Activated effector memory CD4-positive, alpha-beta T cell treated with Interleukin-2 at 50 U/mL for 16 hours (primary cell): ENCODE measurements at places on chromosomes 13 and 19.

- DNase-seq: no peak
These were observed 264.0 kb downstream of the TBC1D4 start for GRCh38 chr13:75217949-75218348.

GRCh38 chr13:97307882-97308624, 85.9 kb downstream of the MBNL2 start:
- DNase-seq: no peak

- DNase-seq: no peak
These were observed 226.6 kb downstream of the PCCA start for GRCh38 chr13:100315522-100315921.

- DNase-seq: no peak
These were observed 251.0 kb downstream of the KLF12 start for GRCh38 chr13:73883162-73883561.

DNA sequence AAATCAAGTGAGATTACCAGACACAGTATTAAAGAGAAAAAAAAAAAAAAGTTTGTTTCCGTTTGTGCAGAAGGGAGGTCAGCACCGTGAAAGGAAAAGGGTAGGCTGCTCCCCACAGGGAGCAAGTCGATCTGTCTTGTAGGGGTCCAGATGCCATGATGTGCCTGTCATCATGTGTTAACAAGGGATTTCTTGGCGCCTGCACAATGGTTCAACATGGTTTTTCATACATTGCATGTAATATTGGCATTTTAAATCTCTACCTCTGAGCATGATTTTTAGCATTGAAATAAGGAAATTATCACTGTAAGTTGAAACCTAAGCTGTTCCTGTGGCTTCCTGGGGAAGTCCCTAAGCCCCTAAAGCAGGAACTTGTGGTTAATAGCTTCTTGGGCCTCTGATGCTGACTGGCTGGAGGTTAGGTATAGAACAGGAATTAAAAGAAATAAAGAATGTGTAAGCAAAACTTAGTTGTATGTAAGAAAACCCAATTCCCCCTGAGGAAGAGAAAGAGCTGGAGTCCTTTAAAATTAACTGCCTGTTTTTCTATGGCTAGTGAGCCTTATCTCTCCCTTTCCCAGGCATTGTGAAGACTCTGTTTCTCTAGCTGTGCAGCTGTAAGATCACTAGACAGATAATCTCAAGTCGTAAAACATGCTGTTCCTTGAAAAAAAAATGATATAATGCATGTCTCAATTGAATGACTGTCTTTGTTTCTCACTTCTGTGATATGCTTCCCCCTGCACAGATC, 7.4 kb upstream of the FCGBP start:
- peak; percentile 31 for DNase-seq

GRCh38 chr13:113783966-113784644, 25.1 kb downstream of the TMEM255B start:
- no peak for DNase-seq

DNA sequence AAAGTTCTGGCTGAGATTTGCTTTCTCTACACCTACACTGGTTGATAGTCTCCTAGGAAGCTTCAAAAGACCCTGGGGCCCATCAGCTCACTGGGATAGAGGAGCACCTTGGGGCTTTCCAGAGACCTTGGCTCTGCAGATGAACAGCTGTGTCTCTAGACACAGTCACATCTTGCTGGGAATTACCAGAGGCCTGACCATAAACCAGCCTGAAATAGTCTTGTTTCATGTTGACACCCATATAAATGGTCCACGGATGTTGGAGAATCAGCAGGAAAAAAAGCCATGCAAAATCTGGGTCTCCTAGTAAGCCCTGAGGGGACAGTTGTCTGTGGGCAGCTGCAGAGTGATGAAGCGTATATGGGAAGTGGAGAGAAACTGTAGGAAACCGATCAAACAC, 207.6 kb downstream of the DNAJC15 start:
- no peak for DNase-seq

DNA sequence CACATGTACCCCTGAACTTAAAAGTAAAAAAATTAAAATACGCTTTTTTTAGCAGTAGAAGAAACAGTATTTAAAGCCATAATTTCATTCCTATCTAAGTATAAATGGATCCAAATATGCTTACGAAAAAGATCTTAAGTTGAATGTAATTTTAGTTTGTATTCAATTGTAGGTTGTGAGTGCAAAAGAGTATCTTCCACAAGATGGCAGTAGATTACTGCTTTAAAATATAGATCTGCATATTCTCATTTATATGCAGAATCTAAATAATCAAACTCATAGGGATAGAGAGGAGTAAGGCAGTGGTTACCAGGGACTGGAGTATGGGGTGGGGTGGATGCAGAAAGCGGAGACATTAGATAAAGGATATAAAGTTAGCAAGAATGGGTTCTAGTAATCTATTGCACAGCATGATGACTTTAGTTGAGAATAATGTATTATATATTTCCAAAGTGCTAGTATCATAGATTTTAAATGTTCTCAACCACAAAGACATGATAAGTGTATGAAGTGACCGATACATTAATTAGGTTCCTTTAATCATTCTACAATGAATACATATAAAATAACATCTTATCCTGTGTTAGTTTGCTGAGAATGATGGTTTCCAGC, 14.2 kb downstream of the OR7A17 start:
- no peak for DNase-seq

DNA sequence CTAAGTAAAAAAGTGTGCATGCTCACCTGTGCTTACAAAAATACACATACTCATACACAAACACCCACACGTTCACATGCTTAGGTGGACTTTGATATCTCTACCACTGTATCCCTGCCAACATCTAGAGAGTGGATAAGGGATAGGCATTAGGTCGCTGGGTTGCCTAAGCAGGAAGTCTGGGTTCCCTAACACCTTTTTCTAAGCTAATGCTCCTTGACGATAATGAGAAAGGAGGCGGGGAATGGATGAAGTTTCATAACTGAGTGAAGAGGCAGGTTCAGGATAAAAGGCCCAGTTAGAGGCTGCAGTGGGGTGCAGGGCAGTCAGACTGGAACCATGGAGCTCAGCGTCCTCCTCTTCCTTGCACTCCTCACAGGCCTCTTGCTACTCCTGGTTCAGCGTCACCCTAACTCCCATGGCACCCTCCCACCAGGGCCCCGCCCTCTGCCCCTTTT, 41.9 kb upstream of the CYP2A7 start:
- no peak for DNase-seq

DNA sequence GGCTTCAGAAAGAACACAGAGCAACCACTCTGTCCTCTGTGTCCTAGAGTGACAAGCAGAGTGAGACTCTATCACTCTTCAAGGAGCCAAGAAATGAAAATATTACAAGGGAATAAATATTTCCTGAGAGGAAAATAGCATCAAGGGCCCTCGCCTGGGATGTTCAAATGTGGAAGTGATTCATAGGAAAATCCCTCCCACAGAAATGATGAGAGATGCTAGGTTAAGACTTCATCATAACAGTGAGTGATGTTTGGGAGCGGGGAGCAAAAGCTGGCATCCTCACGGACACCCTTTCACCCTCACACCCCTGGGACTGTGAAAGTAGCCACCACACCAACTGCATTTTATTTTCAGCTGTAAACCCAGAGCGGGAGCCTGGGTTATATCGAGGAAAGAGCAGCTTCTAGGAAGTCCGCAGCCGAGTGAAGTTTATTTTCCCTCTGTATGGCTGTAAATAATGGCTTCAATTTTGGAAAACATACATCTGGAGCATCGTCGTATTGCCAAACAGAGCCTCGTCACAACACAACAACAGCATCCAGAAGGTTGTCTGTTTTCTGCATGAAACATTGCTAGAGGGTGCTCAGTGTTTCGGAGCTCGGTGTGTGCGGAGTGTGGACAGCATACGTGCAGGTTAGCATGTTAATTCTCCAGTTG, 54.8 kb downstream of the DLEU7 start:
- no peak for DNase-seq

DNA sequence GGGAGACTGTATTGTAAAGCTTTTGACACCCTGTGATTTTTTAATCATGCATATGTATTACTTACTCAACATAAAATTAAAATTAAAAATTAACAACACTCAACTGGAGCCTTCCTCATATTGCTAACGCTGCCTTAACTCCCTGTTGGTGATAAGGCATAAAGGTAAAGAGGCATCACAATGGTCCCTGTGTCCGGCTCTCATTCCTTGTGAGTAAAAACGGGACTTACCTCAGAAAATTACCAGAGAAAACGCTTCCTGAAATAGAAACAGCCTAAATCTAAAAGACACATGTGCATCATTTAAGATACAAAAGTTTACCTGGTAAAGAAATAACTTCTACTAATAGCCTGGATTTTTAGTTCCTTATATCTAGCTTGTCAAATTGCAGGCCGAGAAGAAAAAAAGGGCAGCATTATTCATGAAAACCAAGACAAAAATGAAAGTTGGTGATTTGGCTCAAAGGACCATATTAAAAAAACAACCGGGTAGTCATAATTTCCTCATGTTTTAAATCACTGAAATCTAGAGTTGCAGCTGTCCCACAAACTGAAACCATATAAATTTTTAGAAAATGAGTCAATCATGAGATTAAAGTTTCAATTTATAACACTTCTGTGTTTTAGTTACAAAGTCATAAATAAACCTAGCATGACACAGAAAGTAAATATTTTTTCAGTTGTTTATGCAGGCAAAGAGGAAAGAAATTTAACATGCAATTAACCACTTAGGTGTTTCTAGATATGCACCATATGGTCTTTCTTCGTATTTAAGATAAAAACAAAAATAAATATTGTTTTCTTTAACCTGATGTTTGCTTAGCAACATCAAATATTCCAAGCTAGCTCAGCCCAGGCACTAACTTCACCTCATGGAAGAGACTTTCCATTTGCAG, 94.7 kb downstream of the MIPEP start:
- DNase-seq: no peak

DNA sequence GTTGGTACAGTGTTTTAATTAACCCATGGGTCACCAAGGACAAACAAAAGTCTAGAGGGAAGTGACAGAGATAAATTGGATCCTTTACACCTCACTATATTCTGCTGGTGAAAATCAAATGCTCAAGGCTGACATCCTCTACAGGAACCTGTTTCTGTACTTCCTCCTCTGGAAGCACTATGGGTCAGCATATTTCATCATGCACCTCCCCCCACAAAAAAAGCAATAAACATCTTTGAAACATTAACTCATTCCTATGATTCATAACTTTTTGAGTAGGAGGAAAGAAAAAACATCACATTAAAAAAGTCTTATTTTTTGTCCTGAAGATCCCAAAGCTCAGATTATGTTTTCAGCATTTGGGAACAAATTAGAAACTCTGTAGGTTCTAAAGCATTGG, 588.3 kb upstream of the SGCG start:
- DNase-seq: no peak

- DNase-seq: no peak
These were observed 29.6 kb downstream of the EXOC3L2 start for GRCh38 chr19:45215391-45216191.

DNA sequence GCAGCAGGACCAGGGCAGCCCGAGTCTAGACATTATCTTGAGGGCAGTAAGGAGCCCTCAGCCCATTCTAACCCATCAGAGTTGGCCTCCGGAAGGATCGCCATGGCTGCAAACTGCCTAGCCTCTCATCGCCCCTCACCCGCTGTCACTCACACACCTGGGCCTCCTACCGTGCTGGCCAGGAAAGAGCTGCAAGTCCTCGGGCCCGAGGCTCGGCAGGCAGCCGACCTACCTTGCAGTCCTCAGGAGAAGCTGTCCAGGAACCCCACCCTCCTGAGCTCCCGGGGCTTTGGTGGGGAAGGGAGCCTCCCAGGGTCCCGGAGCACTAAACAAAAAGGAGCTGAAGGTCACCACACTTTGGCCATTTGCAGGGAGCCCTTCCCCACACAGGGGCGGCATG, 46.8 kb downstream of the CCNE1 start:
- no peak for DNase-seq

DNA sequence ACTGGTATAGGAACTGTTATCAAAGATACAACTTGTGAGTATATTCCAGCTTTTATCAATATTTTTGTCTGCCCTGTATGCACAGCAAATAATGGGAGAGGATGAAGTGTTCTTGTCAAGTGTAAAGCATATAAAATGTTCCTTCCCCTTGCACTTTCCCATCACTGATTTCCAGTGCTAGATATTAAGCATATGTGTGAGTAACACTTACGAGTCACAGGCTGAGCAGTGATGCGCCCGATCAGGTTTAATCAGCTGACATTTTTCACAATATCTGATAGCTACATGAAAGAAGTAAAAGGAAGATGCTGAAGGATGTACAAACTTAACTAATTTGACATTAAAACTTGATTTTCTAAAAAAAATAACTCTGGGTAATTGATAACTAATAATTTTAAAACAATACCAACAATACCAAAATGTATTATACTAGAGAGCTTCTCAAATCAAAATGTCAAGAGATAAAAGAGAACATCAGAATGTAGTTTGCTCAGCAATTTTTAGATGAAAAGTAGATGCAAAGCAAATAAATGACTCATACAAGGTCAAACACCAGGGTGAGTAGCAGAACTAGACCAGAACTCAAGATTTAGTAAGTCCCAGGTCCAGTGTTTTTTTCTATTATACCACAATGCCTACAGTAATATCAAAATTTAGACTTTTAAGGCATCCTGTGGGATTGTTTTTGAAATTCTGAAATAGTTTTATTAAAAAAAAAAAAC, 56.4 kb downstream of the ZDHHC20 start:
- no peak for DNase-seq

GRCh38 chr19:48659768-48660167, 13.0 kb downstream of the NTN5 start:
- DNase-seq: no peak

- no peak for DNase-seq
These were observed 4.7 kb upstream of the DPF1 start for GRCh38 chr19:38228491-38229439.
